G401 (cell line): ENCODE measurements at places on chromosomes 5 and 9. TPM values are rescaled to one million over a fixed set of nuclear protein-coding genes. Genes with fewer than 3 reads are reported as not detected.

The GAPT gene
- not detected in 2 replicates for total RNA-seq

The TMEM171 gene
- not detected in 2 replicates for total RNA-seq

The AK8 gene
- total RNA-seq = 0.37 and 3.6 TPM in 2 replicates

The PCDHAC2 gene
- 7.8 and 8.0 TPM in 2 replicates for total RNA-seq

The NIPAL4 gene
- 0.18 and 0.58 TPM in 2 replicates for total RNA-seq

The SLC9A3 gene
- total RNA-seq = 3.6 and 5.1 TPM in 2 replicates

The MAP1B gene
- 11.3 and 21.9 TPM in 2 replicates for total RNA-seq

The CNTNAP3 gene
- 9.8 and 18.0 TPM in 2 replicates for total RNA-seq

The CCDC69 gene
- 3.9 and 7.0 TPM in 2 replicates for total RNA-seq

The OR13C3 gene
- not detected in 2 replicates for total RNA-seq

The ARHGAP26 gene
- total RNA-seq = not detected in 2 replicates

The DCAF12 gene
- total RNA-seq = 35.1 and 50.6 TPM in 2 replicates

The TXNDC8 gene
- not detected in 2 replicates for total RNA-seq

The CCDC180 gene
- 2.4 and 6.2 TPM in 2 replicates for total RNA-seq
